A172 (cell line): ENCODE measurements at places on chromosomes 13 and 19.

- no peak for DNase-seq
Measured at GRCh38 chr13:84903391-84903790, 895.8 kb downstream of the SLITRK6 start.

DNA sequence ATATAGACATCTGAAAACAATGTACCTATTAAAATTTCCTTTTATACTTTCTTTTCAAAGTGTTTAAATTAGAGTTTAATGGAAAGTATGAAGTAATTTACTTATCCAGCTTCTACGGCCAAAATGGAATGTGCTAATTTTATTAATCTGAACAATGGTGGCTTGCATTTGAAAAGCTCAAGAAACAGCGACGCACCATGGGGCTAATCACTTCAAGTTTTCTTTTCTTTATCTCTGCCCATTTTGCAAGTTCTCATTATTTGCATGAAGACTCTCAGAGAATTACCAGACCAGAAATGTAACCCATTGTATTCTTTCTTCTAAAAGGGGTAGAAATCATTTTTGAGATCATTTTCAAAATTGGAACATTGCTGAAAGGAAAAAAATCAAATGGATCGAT is 204.0 kb upstream of the STARD13 start:
- no peak for DNase-seq

DNA sequence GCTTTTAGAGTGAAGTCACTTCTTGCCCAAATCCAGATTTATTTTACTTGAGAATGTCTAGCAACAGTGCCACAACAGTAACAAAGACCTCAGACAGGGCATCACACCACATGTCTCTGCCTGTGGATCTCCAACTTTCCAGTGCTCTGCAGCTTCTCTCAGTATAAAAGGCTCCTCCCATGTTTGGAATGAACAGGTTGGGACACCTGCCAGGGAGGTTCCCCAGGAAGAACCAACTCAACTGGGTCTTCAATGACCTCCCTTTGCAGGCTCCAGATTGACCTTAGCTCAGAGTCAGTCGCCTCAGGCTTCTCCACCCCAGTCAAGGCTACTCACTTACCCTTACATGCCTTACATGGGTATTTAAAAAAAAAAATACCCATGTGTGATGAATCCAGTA is 3.4 kb downstream of the ZNF823 start:
- DNase-seq, result no peak

DNA sequence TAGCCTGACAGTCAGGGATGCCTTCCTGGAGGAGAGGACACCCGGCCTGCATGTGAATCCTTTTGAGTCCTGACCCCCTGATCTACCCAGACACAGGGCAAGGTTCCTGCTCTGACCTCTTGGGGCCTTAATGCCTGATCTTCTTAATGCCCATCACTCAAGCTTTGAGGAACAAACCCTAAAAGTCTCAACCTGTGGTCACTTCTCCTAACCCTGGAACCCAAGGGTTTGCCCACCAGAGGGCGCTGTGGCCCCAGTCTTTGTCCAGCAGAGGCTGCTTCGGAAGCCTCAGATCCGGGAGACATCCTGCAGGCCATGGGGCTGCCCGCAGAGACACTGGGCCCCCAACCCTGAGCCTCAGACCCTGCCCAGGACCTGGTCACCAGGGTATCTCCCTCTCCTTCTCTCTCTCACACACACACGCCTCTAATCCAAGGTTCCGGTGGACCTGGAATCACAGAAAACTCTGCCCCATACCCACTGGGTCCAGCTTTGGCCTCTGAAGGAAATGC is 9.8 kb upstream of the DPF1 start:
- peak; percentile 66 for DNase-seq

DNA sequence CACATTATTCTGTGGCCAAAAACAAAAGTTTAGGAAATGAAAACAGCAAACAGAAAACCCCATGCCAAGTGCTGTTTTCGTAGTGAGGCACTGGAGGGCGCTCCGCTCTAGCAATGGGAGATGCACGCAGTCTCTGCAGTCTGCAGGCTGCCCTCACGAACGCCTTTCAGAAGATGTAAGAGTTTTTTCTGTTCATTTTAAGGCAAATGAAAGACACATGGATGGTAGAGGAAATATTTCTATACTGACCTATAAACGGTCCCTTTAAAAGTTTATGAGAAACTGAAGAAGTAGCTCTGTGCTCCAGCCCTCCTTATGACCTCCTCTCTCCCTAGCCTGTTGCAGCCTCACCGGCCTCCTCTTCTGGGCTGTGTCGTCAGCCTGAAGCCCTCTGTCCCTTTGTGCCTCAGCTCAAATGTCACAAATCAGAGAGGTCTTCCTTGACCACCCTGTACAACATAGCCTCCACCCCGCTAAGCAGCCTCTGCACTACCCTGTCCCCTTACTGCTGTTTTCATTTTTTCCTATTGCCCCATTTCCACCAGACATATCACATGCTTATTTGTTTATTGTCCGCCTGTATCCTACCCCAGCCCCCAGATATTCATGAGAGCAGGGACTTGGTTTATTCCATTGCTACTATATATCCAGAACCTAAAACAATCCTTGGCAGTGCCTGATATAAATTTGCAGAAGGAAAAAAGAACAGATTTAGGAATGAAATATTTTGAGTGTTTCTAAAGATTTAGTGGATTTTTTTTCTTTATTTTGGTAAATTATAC is 116.4 kb downstream of the TM9SF2 start:
- peak; percentile 68 for DNase-seq

- DNase-seq, result no peak
Measured at GRCh38 chr19:41515015-41515652, 60.8 kb upstream of the CEACAM21 start.

GRCh38 chr13:71606818-71607217 is 260.2 kb downstream of the DACH1 start:
- no peak for DNase-seq

DNA sequence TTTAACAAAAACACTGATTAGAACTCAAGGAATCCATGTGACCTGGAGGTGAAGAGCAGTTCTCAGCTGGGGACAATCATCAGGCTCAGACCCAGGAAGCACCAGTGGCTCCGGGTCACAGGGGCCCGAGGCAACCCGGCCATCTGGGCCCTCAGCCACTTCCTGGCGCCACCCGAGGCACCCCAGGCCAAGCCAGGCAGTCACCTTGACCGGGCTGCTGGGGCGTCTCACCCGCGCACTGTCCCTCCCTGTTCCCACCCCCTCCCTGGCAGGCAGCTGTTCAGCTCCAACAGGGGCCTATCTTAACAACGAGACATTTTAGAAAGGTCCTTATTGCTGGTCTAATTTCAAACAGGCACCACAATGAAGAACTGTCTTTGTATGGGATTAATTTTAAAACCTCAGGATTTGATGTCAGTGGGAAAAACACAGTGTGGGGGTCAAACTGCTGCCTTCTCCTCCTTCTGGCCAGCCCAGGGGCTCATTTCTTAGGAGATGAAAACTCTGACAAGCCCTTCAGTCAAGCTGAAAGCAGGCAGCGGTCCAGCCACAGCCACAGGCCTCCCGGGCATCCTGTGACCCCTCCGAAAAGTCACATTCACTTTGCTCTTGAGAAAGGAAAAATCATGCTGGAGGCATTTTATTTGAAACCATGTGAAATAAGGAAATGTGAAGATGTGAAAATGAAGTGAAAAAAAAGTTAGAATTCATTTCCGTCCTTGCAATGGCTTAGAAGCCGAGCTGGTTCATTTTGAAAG is 83.3 kb downstream of the KCTD15 start:
- DNase-seq, result no peak

- no peak for DNase-seq
Measured at GRCh38 chr19:40312533-40312932, 27.4 kb upstream of the AKT2 start.

DNA sequence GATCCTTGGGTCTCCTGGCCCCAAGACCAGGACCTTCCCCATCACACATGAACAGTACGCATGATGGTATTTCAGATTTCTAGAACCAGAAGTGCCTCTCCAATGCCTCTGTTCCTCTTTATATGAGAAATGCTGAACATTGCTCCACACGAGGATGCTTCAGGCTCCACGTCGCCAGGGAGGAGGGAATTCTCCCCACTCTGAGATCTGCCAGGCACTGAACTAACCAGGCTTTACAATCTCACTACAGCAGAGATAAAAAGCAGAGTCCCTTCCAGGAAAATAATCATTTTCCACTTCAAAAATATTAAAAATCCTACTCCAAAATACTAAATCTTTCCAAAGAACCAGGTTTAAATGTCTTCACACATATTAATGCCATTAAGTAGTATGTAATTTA is 10.4 kb downstream of the DOCK9 start:
- DNase-seq, result no peak

GRCh38 chr19:11496391-11497163 is 9.1 kb downstream of the ZNF653 start:
- peak; percentile 88 for DNase-seq

- DNase-seq, result no peak
Measured at GRCh38 chr19:39810424-39810823, 23.5 kb downstream of the DYRK1B start.

GRCh38 chr13:66222127-66222526 is 1008.0 kb downstream of the PCDH9 start:
- DNase-seq, result no peak

GRCh38 chr19:33701565-33701964 is 79.8 kb downstream of the CHST8 start:
- no peak for DNase-seq
